ENCODE measurements at places on chromosomes 11 and 22.

GRCh38 chr11:127028648-127029047 lies 28.1 kb upstream of the KIRREL3 start:
- no peak for DNase-seq

DNA sequence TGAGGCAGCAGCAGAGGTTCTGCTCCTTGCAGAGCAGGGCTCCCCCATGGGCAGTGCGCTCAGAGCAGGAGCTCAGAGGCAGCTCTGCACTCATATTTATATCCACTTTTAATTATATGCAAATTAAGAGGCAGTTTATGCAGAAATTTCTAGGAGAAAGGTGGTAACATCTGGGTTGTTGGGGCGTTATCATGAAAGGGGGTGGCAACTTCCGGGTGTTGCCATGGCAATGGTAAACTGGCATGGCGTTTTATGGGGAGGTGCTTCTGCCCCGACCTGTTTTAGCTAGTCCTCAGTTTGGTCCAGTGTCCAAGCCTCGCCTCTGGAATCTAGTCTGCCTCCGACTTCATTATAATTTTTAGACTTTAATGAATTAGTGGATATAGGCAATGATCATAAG lies 1191.7 kb downstream of the TBC1D22A start:
- DNase-seq: no peak

DNA sequence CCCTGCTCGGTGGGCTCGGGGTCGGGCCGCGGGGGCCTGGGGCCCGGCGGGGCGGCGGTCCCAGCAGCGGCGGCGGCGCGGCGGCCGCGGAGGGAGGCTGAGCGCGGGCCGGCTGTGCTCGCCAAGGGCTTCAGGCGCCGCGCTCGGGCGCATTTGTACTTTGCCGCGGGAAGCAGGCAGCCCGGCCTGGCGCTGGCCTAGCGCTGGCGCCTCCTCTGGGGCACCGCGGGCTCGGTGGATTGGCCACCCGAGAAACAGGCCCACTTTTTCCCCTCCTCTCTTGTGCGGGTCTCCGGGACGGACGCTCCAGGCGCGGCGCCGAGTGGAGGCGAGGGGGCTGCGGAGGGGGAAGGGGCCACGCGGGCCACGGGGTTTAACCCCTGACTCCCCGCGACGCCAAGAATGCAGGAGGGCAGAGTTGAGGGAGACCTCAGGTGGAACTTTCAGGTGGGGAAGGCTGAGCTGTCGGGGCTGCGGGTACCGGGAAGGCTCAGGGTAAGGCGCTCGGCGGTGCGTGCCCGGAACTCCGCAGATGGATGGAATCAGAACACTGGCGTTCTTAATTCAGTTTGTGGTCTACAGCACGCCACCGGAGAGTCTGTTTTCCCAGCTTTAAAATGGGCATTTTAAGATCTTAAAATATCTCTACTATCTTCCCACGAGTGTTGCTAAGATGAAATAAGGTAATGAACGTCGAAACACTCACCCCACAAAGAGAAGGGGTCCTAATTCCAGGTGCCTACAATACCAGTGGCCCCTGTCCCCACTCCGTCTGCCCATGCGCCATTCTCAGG lies at the start of gene CHRDL2:
Gene CHRDL2 (minus strand): TSS at position 126 of the 794 bp plus-strand sequence. CDS start 538 bp downstream, outside the sequence.
- DNase-seq: peak; percentile 23

DNA sequence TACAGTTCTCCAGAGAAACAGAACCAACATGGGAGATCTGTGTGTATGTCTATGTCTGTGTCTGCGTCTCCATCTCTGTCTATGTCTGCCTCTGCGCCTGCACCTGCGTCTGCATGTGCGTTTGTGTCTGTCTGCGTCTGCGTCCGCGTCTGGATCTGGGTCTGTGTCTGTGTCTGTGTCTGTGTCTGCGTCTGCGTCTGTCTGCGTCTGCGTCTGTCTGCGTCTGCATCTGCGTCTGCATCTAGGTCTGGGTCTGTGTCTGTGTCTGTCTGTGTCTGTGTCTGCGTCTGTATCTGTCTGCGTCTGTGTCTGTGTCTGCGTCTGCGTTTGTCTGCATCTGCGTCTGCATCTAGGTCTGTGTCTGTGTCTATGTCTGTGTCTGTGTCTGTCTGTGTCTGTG lies 88.4 kb upstream of the SLC22A12 start:
- DNase-seq: no peak

GRCh38 chr11:74283580-74284180 lies 27.8 kb downstream of the P4HA3 start:
- no peak for DNase-seq

- no peak for DNase-seq
These were observed 9.8 kb downstream of the RELT start for GRCh38 chr11:73386016-73386415.

GRCh38 chr11:22749536-22749935 lies 80.1 kb downstream of the SVIP start:
- no peak for DNase-seq

DNA sequence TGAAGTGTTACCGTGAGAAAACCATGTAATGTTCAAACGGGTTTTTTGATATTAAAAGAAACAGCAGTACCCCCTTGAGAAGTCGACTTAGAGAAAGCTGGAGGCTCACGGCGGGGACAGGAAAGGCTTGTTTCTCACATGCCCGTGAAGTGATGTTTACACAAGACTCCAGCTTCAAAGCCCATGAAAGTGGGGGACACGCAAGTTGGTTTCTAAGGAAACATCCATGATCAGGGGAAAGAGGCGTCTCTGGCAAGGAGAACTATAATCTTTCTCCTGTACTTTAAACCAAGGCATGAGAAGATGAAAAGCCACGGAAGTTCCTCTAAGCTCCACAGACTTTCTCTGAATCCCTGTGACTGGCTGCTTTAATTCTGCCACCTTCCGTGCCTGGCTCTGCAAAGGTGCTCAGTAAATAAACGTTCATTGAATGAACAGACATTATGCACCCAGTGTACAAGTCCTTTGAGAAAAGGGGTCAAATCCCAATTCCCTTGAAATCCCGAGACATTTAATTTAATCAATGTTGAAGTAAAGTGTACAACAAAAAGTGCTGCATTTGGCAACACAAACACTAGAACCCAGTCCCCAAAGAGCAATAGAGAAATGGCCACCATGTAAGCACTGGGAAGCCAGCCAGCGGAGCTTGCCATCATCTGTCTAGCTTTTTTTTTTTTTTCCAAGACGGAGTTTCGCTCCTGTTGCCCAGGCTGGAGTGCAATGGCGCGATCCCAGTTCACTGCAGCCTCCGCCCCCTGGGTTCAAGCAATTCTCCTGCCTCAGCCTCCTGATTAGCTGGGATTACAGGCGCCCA lies 58.7 kb downstream of the AHNAK start:
- DNase-seq: no peak

- no peak for DNase-seq
These were observed 33.4 kb downstream of the PARVB start for GRCh38 chr22:44057401-44057987.

GRCh38 chr22:39297490-39298240 lies 21.8 kb downstream of the RPL3 start:
- DNase-seq: peak; percentile 73

DNA sequence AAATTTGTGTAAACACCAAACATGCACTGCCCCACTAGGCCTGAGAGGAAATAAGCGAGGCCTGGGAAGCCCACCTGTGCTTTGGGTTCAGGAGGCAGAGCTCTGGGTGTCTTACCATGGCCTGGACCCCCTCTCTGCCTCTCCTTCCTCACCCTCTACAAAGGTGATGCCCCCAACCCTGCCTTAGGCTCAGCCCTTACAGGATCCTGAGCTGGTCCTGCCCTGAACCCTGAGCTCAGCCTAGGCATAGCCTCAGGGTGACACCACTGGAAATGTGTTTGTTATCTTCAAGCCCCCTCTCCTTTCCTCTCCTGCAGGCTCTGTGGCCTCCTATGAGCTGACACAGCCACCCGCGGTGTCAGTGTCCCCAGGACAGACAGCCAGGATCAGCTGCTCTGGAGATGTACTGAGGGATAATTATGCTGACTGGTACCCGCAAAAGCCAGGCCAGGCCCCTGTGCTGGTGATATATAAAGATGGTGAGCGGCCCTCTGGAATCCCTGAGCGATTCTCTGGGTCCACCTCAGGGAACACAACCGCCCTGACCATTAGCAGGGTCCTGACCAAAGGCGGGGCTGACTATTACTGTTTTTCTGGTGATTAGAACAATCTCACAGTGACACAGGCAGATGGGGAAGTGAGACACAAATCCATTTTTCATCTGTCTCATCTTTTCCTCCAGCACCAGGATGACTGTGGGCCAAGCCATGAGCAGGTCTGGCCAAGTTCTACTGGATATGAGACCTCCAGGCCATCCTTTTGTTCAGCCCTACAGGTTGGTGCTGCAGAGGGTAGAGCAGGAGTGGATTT lies 117.8 kb downstream of the GGTLC2 start:
- no peak for DNase-seq

GRCh38 chr22:35377735-35378134 lies 3.2 kb upstream of the HMOX1 start:
- DNase-seq: peak; percentile 41

GRCh38 chr22:49599691-49600455 lies 227.8 kb downstream of the BRD1 start:
- no peak for DNase-seq

DNA sequence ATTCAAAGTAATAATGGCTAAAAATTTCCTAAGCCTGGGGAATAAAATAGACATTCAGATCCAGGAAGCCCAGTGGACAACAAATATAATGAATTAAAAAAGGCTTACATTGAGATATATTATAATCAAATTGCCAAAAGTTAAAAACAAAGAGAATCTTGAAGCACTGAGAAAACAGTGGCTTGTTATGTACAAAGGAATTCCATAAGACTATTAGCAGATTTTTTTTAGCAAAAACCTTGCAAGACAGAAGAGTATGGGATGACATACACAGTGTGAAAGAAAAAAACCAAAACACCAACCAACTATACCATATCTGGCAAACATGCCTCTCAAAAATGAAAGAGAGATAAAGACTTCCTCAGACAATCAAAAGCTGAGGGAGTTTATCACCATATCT lies 20.7 kb downstream of the OR10V1 start:
- DNase-seq: no peak

DNA sequence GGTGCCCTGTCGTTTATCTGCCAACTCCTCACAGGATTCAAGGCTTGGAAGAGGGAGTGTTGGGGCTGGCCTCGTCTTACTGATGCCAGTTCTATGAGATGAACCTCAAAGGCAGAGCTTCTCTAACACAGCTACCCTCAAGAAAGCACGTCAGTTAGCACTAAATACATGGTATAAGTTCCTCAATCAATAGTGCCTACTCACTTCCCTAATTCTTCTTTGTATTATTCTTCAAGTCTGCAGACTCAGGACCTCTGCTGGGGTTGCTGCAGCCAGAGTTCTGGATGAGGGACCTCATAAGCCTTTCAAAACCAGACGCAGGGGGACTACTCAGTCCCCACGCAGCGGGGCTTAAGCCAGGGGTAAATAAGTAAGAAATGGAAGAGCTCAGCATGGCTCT lies 118.3 kb downstream of the VPREB1 start:
- no peak for DNase-seq

- DNase-seq: no peak
These were observed 10.9 kb downstream of the PDGFB start for GRCh38 chr22:39233710-39234471.

GRCh38 chr11:94678236-94678635 lies 89.9 kb upstream of the AMOTL1 start:
- DNase-seq: no peak

DNA sequence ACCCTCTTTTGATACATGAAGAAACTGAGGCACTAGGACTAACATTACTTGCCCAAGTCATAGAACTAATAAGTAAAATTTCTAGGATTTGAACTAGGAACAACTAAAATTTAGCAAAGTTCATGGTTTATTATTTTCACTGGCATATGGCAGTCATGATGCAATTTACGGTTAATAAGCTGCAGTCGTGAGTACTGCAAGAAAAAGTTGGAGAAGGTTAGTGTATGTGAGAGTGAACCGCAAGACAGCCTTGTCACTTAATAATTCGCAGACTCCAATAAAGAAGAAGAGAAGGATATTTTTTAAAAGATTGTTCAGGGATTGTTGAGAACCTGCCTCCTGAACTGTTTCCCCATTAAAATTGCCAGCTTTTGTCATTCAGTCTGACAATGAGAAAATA lies 663.4 kb upstream of the TENM4 start:
- DNase-seq: no peak

GRCh38 chr22:21754523-21754922 lies 18.9 kb upstream of the YPEL1 start:
- peak; percentile 44 for DNase-seq

DNA sequence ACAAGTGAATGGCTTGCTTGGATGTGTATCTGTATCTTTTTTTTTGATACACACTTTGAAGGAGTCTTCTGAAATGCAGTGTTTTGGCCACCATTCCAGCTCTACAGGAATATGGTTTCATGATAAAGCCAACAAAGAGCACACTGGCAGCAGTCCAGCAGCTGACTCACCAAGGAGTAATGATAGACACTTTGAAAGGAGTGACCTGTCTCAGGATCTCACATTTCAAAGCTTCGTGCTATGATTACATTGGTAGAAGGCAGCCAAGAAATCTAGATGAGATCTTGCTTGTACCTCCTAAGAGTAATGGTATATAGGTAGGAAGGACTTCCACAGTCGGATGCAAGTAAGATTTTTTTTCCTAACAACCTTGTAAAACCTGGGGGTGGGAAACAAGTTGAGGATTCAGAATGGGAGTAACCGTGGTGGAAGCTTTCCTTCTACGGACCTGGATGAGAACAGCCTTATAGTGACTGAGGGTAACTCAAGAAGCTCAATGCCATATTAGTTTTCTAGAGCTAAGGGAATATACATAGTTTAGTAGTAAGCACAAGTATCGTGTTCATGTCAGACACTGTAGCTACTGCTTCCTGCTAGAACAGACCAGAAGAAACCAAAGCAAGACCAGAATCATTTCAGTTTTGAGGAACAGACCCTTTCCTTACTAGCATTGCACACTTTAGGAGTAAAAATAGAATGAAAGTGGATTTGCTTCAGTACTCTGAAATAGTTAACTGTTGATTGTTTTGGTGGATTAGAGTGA lies 25.0 kb downstream of the MTMR3 start:
- peak; percentile 47 for DNase-seq

- no peak for DNase-seq
These were observed 808.0 kb downstream of the DLG2 start for GRCh38 chr11:84819128-84819527.

DNA sequence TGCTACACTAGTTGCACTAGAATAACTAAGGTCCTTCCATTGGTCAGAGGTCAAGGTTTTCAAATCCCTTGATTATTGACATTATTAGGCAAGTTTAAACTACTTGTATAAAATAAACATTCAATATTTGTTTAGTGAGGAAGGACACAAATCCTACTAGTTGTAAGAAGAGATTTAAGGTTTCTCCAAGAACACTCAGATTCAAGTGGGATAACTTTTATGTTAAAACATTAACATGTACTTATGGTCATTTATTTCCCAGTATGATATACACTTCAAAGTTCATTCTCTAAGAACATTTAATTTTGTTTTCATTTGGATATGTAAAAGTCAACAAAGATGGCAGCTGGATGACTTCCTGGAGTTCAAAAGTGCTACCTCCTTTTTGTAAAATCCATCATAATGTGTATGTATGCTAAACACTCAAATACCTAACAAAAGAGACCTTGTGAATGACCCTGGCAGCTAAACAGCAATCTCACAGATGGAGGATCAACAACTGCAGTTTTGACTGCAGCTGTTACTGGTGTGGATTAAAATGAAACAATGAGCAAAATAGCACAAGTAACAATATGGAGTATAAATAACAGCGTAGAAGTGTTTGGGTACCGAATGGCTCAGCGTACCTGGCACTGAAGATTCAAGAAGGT lies 1.5 kb downstream of the CCDC90B start:
- no peak for DNase-seq

- no peak for DNase-seq
These were observed 292.6 kb downstream of the NTM start for GRCh38 chr11:131662993-131663392.

Data from mesendoderm (in vitro differentiated cells).